ENCODE measurements at places on chromosomes 7 and 10.

DNA sequence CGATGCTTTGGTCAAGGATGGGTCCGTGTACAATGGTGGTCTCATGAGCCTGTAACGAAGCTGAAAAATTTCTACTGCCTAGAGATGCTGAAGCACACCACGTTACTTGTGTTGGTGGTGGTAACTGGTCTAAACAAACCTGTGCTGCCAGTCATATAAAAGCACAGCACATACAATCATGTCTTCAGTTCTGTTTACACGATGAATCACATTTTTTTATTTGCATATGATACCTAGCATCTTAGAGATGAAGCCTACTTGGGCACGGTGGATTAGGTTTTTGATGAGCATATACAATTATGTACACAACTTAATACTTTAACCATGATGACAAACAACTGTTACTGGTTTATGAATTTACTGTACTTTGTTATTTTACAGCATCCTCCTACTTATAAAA, 201.0 kb downstream of the ZMYND11 start:
- DNase-seq, result no peak

GRCh38 chr7:123789206-123789784, 40.5 kb upstream of the WASL start:
- DNase-seq, result no peak

DNA sequence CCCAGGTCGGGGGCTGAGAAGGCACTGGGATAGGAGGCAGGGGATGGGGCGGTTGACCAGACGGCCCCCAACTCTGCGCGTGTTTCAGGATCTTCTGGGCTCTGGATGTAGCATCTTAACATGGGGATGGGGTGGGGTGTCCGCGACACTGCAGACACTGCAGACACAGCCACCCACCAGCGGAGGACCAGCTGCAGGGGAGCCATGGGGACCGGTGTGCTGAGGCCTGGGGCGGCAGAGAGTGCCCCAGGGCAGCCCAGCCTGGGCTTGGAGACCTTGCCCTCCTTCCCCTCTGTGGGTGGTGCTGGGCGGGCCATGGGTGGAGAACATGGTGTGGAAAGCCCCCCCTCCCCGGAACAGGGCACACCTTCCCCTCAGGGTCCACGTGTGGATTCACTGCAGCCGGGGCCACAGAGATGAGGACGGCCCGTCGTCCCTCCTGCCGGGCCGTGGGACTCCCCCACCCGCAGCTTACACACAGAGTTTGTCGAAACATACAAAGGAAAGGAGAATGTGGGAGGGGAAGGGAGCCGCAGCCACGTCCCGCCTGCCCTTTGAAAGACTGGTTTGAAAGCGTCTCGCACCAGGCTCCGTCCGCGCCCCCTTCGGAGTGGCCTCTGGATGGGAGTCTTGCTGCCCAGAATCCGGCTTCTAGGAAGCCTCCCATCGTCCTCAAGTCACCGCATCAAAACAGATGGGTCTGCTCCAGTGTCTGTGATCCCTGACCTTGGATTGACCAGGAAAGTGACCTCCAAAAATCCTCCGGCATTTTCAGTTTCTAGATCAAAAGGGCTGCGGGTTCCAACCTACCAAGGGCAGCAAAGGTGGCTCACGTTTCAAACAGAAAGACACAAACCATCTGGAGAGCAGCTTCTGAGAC, 91.5 kb upstream of the TCERG1L start:
- no peak for DNase-seq

- DNase-seq, result no peak
Observed at GRCh38 chr10:64040781-64041180, 519.6 kb downstream of the REEP3 start.

DNA sequence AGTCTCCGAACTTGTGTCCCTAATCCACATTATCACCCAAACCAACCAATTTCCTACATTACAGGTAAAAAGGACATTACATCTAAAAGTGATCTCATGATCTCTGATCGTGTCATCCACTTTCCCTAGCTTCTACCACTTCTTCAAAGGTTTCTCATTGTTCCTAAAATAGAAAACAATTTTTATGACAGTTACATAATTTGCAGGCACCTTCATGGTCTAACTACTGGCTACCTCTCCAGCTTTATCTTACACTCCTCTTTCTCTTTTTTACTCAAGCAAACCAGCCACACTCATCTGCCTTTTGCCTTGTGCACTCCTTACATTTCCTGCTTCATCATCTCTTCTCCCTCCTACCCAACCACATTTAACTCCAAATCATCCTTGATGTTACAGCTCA, 886.7 kb upstream of the SORCS1 start:
- no peak for DNase-seq

GRCh38 chr10:93475871-93476270, 6.3 kb downstream of the MYOF start:
- peak; percentile 96 for DNase-seq

DNA sequence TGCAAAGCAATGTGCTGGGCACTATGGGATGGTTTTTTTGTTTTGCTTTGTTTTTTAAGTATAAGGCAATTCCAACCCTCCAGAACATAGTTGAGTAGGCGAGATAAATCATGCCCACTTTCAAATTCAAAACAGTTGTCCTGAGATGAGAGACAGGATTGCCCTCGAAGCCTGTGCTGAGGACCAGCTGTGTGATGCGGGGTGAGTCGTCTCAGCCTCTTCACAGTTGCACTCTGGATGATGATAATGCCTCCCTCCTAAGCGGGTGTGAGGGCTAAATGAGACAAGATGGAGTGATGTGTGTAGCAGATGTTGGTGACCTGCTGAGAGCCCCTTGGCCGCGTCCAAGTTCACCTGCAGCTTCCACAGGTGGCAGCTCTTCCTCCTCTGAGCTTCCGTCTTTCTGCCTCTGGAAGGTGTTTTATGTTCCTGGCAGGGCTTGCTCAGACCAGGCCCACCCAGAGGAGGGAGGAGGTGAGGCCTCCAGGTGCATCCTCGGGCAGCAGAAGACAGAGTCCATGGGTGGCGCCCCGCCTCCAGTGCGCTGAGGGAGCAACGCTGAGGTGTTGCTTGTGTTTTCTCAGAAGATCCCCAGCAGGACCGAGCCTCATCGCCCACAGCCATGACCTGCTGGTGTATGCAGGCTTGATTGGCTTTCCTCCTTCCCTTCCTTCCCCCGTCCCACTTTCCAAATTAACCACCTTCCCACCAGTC, 30.6 kb downstream of the ECHDC3 start:
- DNase-seq, result no peak
